ENCODE measurements at places on chromosomes 2 and 18.

DNA sequence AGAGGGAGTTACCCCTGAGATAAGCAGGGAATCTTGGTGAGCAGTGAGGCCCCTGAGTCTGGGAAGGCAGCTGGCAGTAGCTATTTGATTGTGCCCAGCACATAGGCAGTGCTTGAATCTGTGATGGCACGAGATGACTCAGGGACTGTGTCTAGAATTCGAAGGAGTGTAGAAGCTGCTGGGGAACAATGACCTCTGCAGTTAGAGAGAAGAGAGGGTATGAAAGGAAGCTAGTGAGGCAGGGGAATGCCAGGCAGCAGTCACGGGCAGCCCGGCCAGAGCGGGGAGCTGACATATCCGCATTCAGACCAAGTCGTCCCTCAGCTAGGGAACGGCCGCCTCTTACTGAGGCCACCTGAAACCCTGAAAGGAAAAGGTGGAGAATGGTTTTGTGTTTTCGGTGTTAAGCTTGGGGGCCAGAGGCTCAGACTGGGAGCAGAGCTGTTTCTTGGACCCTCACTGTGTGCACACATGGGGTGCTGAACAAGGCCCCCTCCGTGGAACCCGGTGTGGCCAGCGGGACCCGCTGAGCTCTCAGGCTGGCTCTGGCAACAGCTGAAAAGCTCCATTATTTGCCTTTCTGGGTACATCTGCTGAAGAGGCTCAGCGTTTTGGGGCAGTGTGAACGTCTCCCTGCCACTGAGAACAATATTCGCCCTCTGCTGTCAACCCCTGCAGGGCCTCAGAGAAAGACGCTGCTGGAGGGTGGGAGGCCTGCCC is 32.9 kb downstream of the ARHGEF4 start:
- no peak for DNase-seq

GRCh38 chr2:148875387-148876051 is 492 bp downstream of the KIF5C start:
- no peak for DNase-seq

- DNase-seq: no peak
These were observed 79.6 kb downstream of the SPTBN1 start for GRCh38 chr2:54535599-54536195.

DNA sequence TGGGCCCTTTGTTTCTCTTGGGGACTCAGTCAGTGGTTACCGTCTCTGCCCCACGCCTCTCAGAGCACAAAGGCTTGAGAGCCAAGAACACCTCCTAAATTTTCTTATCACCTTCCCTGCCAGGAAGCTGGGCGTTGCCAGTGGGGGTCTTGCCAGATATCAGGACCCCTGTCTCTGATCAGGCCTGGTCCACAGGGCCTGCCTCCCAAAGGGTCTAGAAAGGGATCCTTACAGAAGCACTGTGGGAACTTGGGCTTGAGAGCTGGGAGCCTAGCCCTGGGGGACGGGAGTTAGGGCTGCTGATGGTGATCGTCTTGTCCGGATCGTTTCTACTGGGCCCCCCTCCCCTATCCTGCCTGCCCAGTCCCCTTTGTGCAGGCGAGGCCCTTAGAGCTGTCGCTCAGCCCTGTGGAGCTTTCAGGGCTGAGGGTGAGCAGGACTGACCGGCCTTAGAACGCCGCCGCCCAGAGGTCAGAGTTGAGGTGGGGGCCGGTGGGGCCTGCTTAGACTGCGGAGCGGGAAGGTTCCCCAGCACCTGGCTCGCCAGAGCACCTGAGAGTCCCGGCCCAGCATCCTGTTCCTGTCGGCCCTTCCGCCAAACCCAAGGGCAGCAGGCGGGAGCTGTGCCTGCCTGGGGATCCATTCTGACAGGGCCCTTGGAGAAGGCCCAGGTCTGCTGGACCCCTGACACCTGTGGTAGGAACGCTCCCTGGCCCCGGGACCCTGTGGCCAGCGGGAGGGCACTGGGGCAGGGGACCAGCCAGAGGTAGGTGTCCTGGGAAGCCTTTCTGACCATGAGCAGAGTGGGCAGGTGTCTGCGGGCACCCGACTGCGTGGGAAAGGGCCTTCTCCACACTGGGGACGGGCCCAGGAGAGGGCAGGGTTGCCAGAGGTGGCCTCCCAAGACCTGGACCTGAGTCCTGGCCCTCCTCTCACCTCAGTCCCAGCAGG is 956 bp downstream of the ESPNL start:
- DNase-seq: no peak

DNA sequence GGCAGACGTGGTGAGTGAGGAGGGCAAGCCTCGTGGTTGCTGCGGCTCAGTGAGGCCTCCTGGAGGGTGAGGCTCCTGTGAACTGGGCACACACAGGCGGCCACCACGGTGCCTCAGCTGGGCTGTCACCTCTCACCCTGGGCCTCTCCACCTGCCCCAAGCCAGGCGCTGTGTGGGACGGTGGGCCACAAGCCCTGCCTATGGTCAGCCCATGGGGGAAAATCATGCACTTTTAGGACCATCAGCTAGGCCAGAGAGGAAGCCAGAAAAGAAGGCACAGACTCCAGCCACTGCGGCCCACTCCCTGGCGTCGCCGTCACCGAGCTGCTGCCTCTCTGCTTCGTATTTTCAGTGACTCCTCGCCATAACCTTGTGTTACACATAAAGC is 28.5 kb upstream of the HS6ST1 start:
- no peak for DNase-seq

DNA sequence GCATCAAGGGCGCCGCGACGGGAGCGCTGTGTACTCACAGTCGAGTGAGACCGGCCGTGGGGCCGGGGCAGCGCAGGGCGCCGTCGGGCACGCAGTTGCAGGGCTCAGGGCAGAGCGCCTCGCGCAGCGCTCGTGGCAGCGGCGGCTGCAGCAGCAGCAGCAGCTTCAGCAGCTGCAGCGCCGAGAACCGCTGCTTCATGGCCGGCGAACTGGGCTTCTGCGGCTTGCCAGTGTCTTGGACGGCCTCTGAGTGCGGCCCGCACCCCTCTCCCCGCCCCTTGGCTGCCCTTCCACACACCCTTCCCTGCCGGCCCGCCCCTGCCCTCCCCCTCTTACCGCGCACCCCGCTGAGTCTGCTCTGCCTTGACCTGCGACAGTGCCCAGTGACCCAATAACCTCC is at the start of gene LHCGR:
LHCGR (minus strand) TSS at position 252 of the 400 bp plus-strand sequence; CDS start at position 199, 53 bp downstream.
- DNase-seq: no peak

DNA sequence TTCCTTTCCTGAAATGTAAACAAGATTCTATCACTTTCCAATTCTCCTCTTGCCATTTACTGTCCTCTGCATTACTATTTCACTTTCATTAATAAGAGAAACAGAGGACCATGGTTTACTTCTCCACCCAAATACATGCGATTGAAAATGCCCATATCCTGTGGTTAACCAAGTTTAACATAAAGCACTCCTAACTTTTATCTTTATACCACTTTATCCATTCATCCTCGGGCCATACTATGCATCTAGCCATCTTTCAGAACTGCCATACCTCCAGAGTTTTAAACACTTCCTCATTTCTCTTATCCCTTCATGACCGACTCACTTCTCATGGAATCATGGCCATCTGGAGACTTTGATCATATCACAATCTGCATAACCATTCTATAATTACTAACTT is 1182.3 kb downstream of the CNTNAP5 start:
- DNase-seq: no peak

DNA sequence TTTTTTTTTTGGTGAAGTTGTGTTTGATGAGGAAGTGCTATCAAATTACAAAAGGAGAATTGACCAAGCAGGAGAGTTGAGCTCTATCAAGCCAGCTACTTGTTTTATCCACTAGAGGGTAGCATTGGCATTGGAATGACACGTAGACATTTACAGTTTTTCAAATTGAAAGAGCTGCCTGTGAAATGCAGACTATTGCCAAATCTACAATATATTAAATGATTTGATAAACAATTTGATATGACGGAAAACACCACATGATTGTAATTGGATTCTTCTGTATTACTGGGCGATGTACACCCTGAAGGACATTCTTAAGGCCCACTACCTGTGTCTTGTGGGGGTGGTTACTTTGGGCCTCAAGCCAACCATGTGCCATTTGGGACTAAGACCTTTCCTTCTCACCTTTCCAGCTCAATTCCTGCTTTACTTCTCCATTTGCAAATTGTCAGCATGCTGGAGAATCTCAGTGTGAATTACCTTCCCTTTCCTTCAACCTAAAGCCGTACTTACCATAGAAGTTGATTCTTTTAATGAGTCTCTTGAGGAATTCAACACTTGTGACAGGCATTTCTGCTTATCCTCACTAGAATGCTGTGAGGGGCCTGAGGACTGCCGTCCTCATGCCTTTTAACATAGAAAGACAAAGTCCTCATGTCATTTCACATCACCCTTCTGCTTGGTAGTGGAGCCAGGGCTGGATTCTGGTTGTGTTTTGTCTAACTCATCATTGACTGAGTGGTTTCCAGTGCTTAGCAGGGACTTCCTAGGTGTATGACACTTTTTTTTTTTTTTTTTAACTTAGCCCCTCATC is 134.8 kb upstream of the THUMPD2 start:
- no peak for DNase-seq
